Activated CD8-positive, alpha-beta T cell treated with anti-CD3 and anti-CD28 coated beads for 36 hours (primary cell): ENCODE measurements at places on chromosomes 5 and 9. TPM values are rescaled to one million over a fixed set of nuclear protein-coding genes. Genes with fewer than 3 reads are reported as not detected.

DNA sequence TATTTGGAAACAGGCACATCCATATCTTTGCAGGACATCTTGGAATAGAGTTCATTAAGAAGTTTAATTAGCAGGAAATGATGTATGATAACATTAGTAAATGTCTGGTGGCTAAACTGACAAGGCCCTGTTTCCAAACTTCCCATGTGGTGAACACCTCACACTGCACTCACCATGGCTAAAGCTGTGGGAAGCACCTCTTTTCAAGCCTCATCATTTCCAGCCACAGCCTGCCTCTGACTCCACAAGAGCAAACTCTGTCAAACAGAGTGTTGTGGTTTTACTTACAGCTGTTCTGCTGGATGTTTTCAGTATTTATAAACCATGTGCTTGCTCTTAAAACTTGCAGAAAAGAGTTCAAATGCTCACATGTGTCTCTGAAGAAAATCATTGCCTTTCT is 14.9 kb upstream of the NDUFB6 start:
- peak; percentile 42 for DNase-seq

GRCh38 chr5:61477788-61478187 is 145.7 kb downstream of the ZSWIM6 start:
- no peak for DNase-seq

Gene PCDHGB3
- 0.07 TPM for total RNA-seq

Gene S1PR3
- 0.58 TPM for total RNA-seq

DNA sequence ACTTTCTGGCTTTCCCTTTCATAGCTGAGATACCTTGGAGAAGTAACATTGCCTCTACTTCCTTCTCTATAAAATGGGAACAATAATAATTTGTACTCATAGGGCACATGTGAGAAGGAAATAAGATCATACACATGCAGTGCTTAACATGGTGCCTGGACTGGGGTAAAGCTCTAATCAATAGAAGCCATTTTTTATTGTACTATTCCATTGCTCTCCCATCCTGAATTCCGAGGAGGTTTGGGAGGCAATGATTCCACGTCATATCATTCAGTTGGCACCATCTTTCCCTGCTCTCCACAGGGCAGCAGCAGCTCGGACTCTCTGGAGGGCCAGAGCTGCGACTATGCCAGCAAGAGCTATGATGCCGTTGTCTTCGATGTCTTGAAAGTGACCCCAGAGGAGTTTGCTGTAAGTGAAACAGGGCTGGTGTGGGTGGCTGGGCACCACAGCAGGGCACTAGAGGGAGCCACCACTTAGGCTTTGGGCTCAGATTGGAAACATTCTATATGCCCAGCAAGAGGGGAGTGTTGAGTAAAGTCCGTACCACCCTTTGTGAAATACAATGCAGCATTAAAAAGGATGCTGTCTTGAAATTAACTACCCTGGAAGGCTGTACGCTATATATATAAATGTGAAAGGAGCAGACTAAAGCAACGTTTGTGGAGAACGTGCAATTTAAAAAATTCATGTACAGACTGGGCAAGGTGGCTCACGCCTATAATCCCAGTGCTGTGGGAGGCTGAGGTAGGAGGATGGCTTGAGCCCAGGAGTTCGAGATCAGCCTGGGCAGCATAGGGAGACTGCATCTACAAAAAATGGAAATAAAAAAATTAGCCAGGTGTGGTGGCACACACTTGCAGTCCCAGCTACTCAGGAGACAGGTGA is 51.2 kb downstream of the RALGPS1 start:
- DNase-seq = peak; percentile 71

- no peak for DNase-seq
Measured at GRCh38 chr9:89778100-89779090, 173.6 kb downstream of the GADD45G start.
